ENCODE measurements at places on chromosomes 6 and 20.

GRCh38 chr6:139800837-139801236, 426.4 kb upstream of the CITED2 start:
- DNase-seq, result no peak

GRCh38 chr6:122676146-122676545, 65.9 kb downstream of the PKIB start:
- no peak for DNase-seq

DNA sequence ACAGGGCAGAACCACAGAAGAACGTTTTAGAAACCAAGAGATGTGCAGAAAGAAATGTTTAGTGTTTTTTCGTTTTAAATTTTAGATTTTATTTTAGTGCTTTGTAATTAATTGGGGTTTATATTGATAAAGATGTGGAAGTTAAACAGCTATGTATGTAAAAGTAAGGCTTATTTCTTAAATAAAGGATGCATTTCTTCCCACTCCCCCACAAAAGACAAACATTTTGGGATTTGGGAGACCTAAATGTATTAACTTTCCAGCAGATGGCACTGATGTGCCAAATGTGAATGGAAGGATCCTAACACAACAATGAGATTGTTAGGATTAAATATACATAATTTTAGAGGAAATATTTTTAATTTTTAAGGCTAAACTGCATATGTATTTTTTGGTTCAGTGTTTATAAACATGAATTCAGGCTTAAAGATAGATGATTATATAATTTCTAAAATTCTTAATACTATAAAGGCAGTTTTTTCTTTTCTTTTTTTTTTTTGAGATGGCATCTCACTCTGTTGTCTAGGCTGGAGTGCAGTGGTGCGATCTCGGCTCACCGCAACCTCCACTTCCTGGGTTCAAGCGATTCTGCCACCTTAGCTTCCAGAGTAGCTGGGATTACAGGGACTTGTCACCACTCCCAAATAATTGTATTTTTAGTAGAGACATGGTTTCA, 12.0 kb downstream of the PFDN4 start:
- DNase-seq, result no peak

GRCh38 chr6:125844989-125845388, 54.2 kb downstream of the NCOA7 start:
- DNase-seq, result no peak

DNA sequence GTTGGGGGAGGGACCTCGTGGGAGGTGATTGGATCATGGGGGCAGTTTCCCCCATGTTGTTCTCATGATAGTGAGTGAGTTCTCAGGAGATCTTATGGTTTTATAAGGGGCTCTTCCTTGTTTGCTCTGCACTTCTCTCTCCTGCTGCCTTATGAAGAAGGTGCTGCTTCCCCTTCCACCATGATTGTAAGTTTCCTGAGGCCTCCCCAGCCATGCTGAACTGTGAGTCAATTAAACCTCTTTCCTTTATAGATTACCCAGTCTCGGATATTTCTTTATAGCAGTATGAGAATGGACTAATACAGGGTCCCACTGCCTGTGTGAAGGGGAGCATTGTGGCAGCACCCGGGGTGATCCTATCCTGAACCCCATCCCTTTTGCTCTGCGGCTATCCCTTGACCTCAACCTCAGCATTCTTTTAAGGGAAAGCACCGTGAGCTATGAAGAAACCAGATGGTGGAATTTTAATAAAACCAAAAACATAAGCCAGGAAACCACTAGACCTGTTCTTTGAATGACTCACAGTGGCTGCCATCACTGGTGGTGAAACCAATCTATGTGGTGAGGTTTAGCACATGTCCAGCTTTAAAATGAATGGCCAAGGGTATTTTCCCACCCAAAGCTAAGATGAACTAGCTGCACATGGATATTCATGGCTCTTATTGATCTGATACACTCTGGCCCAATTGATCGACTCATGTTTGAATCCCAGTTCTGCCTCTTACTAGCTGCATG, 62.2 kb downstream of the ZDHHC14 start:
- peak; percentile 31 for DNase-seq

DNA sequence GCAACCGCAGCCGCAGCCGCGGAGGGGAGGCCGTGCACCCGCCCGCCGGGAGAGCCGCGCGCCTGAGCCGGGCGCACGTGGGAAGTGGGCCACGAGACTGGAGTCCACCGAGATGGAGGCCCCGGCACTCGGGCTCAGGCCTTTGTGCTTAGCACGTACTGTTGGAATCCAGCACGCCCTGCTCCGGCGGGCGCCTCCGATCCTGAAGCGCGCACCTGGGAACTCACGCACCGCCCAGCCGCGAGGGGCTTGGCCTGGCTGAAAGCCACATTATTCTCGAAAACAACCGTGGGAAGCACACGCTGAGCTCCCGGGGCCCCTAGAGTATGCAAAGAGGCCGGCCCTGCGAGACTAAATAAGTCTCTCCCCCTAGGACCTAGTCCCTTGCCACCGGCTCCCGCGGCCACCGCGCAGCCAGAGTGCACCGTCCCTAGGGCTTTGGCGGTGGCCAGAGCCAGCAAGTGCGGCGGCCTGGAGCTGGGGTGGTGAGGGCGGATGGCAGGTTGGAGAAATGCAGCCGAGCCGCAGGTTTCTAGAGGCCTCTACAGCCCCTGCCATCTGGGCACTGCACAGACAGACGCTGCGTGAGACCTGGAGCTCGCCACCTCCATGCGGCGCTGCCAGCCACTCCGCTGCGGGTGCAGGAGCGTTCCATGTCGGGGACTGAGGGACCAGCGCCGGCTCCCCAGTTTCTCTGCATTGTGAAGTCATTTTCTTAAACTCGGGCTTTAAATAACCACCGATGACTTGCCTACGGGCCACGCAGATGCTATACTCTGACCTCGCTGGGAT, 42.0 kb upstream of the LY86 start:
- peak; percentile 38 for DNase-seq

- DNase-seq, result no peak
These were observed 155.5 kb downstream of the PRL start for GRCh38 chr6:22141241-22141745.

DNA sequence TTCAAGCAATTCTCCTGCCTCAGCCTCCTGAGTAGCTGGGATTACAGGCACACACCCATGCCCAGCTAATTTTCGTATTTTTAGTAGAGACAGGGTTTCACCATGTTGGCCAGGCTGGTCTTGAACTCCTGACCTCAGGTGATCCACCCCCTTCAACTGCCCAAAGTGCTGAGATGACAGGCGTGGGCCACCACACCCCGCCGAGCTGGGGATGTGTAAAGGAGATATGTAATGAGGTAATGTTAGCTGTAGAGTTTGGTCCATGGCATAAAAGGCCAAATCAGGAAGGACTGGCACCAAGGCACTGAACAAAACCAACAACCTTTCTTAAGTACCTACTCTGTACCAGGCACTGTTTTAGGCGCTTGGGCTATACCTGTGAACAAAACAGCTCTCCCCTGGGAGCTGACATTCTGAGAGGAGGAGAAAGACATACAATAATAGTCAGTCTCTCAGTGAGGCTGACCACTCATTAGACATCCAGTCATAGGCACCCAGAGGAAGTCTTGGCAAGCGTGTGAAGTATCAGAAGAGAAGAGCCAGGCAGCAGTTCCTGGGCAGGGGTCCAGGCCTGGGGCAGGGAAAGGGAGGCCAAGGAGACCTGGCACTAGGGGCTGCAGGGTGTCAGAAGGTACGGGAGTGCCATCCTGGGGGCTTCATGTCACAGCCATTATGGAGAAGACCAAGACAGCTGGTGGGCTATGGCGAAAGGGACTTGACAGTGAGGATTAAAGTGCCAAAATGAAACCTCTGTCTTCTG, 164.8 kb upstream of the DTNBP1 start:
- DNase-seq, result no peak

- DNase-seq, result no peak
These were observed 14.9 kb upstream of the DDO start for GRCh38 chr6:110430236-110430635.

DNA sequence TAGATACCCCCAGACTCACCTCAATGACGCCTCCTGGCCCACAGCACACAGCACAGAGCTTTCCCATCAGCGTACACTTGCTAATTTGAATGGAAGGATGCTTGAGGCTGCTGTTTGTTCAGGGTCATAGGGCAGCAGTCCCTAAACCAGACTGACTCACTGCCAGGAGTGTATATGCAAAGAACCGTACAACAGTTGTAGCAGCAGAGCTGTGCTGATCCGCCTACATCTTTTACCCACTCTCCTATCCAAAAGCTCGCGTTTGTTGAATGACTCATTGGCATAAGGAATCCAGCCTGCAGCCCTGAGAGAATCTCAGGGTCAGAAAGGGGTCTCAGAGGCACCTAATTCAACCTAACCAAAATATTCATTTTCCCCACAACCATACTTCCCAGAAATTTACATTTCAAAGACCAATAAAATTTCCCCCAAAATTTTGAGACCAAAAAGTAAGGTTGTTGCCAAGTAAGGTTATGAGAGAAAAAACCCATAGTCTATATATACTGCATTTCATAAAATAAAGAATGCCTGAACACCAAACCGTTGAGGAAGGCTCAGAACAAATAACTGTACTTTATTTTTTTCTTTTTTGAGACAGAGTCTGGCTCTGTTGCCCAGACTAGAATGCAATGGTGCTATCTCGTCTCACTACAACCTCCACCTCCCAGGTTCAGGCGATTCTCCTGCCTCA, 35.3 kb upstream of the CCND3 start:
- peak; percentile 51 for DNase-seq

DNA sequence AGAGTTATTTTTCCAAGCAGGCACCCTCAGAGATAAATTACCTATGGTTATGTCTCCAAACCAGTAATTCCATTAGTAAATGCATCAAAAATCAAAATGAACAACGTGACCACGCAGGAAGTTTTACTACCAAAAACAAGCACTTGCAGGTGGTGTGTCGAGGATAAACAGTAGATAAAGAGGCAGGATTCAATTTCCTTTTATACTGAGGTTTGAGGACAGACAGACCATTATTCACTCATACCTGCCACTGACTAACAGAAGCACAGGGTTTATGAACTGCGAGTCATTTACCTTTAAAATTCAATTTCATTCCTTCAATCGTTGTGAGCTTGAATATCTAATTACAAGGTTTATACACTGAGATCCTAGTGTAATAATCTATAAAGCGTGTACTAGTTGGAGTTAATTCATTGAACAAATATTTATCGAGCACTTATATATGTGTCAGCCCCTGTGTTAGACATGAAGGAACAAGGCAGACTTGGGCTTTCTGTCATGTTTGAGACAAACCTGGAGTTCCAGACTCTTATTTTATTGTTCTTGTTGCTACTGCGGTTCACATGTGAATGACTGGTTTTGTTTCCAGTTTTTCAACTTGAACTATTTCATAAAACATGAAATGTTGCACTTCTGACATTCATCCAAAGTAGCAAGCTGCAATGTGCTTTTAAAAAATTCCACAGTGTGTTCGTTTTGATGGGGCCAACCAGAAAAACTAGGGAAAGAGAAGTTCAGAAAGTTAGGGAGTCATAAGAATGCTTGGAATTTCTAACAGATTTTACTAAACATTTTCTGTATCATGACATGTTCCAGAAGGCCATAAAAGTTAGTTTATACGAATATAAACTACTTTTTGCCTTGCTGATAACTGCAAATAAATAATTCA, 205.6 kb downstream of the UST start:
- no peak for DNase-seq

GRCh38 chr20:37441023-37441422, 80.0 kb upstream of the NNAT start:
- DNase-seq, result no peak

DNA sequence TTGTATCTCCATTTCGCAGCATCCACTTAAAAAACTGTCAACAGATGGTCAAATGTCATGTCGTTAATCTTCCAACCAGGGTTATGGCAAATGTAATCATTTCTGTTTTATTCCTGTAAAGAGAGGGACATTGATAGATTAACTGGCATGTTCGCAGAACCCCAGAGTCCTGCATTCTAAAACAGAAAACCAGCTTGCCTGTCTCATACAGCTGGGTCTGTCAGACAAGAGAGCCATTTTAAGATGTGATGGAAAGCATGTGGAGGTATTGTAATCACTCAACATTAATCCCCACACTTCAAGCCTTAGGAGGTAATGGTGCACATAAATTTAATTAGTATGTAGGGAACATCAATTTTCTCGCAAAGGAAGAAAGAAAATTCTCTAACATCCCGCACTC, 4.4 kb downstream of the SMLR1 start:
- no peak for DNase-seq

GRCh38 chr6:152720974-152721373, 23.3 kb downstream of the MYCT1 start:
- no peak for DNase-seq

DNA sequence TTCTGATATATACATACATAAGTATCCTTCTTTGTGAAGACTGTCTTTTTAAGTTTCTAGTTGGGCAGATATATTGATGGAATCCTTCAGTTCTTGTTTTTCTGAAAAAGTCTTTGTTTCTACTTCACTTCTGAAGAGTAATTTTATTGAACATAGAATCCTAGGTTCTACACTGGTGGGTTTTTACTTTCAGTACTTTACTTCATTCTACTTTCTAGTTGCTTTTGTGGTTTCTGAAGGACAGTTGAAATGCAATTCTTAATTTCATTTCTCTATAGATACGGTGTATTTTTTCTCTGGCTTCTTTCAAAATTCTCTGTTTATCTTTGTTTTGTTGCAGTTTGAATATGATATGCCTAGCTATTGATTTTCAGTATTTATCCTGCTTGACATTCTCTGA, 105.3 kb downstream of the HMGCLL1 start:
- DNase-seq, result no peak

DNA sequence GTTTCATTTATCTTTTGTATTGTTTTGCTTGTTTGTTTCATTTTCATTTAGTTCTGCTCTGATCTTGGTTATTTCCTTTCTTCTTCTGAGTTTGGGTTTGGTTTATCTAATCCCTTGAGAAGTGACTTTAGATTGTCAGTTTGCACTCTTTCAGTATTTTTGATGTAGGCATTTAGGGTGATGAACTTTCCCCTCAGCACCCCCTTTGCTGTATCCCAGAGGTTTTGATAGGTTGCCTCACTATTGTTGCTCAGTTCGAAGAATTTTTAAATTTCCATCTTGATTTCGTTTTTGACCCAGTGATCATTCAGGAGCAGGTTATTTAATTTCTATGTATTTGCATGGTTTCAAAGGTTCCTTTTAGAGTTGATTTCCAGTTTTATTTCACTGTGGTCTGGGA, 119.6 kb upstream of the SSTR4 start:
- no peak for DNase-seq

GRCh38 chr6:144662812-144663365, 377.8 kb downstream of the UTRN start:
- no peak for DNase-seq

GRCh38 chr6:24743944-24744335, 25.0 kb upstream of the C6orf62 start:
- no peak for DNase-seq

DNA sequence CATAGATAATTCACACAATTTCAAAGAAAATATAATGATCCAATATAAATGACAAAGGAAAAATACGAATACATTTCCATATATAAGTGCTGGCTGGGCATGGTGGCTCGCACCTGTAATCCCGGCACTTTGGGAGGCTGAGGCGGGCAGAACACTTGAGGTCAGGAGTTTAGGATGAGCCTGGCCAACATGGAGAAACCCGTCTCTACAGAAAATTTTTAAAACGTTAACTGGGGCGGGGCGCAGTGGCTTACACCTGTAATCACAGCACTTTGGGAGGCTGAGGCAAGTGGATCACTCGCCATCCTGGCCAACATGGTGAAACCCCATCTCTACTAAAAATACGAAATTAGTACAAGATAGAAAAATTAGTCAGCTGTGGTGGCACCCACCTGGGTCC, 14.9 kb upstream of the MAPK13 start:
- no peak for DNase-seq
